ENCODE measurements at places on chromosomes 5 and 9.
A peak's percentile ranks its signal among the peaks of the same experiment; 100 is the strongest.

DNA sequence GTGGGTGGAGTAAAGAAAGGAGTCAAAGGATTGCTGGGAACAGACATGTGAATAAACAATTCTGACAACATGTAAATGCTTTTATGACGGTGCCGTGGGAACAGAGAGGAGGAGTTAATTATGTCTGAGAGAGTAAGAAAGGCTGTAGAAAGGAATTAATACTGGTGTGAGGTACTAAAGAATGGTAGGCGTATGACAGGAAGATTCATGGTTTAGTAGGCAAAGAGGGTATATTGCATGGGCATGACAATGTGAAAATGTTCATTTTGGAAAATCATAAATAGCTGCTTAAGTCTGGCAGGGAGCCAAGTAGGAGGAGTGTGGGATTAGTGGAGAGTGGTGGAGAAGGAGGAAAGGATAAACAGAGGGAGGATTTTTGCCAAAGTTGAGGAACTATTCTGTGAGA, 19.7 kb downstream of the NAA35 start:
- H3K36me3 ChIP-seq: peaks cover 77% of the 10 kb centered on the region
- no peaks in the 10 kb centered on the region for H3K27me3 ChIP-seq
- H3K4me1 ChIP-seq: peaks cover 4% of the 10 kb centered on the region
- H3K27ac ChIP-seq: no peak overlapping the region
- DNase-seq: no peak

DNA sequence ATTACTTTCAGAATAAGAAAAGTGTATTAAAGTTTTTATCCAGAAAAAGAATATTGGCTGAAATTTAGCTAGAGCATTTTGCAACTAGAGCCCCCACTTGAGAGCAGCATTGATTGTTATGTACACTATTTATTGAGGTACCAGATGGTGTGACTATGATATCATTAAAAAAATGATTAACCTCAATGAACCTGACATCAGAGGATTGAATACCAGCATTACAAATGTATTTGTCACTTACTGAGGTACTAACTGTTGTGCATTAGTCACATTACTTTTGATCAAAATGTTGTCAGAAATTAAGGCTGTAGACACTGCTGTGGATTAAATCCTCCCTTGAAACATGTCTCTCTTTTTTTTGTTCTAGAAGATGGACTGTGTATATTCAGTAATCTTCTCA, 127.8 kb upstream of the DHFR start:
- peaks cover 20% of the 10 kb centered on the region for H3K4me1 ChIP-seq
- H3K4me3 ChIP-seq: no peak overlapping the region
- no peak for DNase-seq
- H3K36me3 ChIP-seq: peaks cover 67% of the 10 kb centered on the region
- H3K27ac ChIP-seq: no peak overlapping the region
- H3K27me3 ChIP-seq: no peaks in the 10 kb centered on the region

DNA sequence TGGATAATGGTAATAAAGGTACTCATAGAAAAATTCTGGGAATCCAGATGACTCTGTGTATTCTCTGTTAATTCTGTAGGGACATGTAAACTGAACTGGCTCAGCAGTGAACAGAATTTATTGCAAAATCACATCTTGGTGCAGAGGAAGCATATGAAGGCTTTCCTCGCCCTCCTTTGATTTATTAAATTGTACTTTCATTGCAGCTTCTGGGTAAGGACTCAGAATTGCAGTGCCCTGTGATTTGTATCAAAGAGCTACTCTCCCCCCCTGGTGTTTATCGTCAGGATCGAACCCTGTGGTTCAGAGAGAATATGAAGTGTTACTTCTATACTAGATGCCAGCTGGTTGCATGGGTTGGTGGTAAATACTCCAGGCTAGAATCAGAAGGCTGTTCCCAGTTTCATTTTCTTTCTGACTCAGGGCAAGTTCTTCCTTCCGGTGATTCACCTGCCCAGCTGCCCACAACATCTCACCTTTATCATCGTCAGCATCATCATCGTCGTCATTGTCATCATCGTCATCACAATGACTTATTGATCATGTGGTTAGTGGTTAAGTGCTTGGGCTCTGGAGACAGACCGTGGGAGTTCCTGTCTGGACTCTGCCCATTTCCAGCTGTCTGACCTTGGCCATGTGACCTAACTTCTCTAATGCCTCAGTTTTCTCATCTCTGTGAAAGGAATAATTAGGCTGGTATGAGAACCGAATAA, 238.8 kb downstream of the ARHGAP26 start:
- peak overlapping the region; percentile 89 for H3K27ac ChIP-seq
- peaks cover 79% of the 10 kb centered on the region for H3K4me1 ChIP-seq
- DNase-seq: peak; percentile 70
- peak overlapping the region; percentile 14 for H3K4me3 ChIP-seq
- no peaks in the 10 kb centered on the region for H3K27me3 ChIP-seq
- peaks cover 7% of the 10 kb centered on the region for H3K36me3 ChIP-seq

DNA sequence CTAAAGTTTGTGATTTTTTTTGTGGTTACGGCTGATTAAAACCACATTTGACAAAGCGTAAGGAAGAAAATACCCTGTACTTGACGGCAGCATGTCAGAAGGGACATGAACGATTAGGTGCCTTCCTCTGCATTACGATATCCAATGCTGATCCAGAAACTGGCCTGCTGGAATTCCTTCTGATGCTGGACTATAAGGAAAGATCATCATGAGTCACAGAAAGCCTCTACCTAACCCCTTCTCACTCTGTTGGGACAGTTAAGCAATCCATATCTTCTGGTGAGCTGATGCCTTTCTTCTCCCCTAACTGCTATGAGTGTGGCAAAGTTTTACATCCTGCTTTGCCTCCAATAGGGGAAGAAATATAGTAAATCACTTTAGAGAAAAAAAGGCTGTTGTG, 78.4 kb upstream of the PAPPA start:
- no peaks in the 10 kb centered on the region for H3K27me3 ChIP-seq
- H3K36me3 ChIP-seq: no peaks in the 10 kb centered on the region
- H3K4me3 ChIP-seq: no peak overlapping the region
- H3K4me1 ChIP-seq: no peaks in the 10 kb centered on the region
- no peak overlapping the region for H3K27ac ChIP-seq

GRCh38 chr9:86767373-86767772, 179.9 kb downstream of the GAS1 start:
- H3K36me3 ChIP-seq: no peaks in the 10 kb centered on the region
- H3K4me3 ChIP-seq: no peak overlapping the region
- H3K4me1 ChIP-seq: no peaks in the 10 kb centered on the region
- no peak overlapping the region for H3K27ac ChIP-seq
- peaks cover 7% of the 10 kb centered on the region for H3K27me3 ChIP-seq

GRCh38 chr5:118616281-118616680, 372.1 kb downstream of the DTWD2 start:
- no peaks in the 10 kb centered on the region for H3K27me3 ChIP-seq
- no peak overlapping the region for H3K4me3 ChIP-seq
- no peak for DNase-seq
- H3K27ac ChIP-seq: no peak overlapping the region
- H3K4me1 ChIP-seq: no peaks in the 10 kb centered on the region
- H3K36me3 ChIP-seq: no peaks in the 10 kb centered on the region

- H3K36me3 ChIP-seq: no peaks in the 10 kb centered on the region
- DNase-seq: no peak
- no peak overlapping the region for H3K4me3 ChIP-seq
- H3K27ac ChIP-seq: no peak overlapping the region
- no peaks in the 10 kb centered on the region for H3K4me1 ChIP-seq
Observed at GRCh38 chr5:58239731-58240130, 220.2 kb downstream of the PLK2 start.
